CD4-positive, alpha-beta memory T cell (primary cell): ENCODE measurements at places on chromosomes 5 and 9.

DNA sequence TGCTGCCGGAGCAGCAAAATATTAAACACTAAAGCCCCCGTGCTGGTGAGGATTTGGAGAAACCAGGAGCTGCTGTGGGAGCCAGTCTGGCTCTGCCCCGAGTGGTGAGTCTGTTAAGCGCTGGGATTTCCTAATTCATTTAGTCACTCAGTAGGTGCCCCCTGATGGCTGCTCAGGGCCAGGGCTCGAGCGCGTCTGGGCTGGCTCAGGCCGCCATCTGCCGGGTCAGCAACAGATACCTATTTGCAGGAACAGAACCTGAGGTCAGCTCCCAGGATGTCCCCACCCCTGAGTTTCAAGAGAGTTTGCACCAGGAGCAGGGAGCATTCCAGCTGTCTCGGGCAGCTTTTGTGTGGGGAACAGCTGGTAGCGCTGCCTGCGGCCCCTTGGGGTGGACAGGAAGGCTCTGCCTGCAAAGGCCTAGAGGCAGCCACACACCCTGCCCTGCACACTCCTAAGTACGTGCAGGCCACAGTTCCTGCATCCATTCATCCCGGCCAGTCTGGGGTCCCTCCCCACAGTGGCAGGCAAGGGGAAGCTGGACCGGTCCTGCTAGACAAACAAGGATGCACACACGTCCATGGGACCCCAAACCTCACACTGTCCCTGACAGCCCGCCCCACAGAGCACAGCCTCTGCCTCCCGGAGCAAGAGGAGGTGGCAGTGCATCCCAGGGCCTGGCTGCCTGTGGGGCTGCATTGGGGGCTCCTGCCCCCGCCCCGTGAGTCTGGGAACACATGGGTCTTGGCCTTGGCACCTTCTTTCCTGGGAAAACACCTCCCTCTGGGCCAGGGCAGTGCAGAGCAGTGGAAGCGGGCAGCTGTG is 83.7 kb downstream of the ADAMTS2 start:
- no peak for DNase-seq

GRCh38 chr9:86344818-86345217 is 9.4 kb downstream of the TUT7 start:
- no peak for DNase-seq

DNA sequence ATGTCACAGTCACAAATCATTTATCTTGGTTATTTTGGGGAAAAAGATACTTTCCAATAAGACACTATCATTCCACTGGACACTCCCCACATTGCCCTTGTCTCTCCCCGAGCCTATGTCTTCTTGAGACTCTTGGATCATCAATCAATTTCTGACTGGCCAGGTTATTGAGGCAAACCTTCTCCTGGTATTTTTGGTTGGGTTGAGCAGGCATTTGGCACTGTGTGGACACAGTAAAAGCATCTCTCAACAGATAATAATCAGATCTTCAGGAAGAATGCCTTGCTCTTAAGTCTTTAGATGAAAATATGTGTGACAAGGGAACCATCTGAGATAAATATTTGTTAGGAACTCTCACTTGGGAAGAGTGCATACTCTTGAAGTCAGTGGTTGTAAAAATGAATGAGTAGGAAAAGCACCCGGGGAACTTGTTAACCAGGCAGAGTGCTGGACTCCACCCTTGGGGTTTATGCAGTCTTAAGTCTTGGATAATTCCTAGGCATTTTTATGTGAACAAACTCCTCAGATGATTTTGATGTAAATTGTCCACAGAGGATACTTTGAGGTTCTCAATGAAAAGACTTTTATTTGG is 223.8 kb upstream of the CLINT1 start:
- no peak for DNase-seq

GRCh38 chr9:126403397-126403796 is 76.8 kb downstream of the MVB12B start:
- no peak for DNase-seq

DNA sequence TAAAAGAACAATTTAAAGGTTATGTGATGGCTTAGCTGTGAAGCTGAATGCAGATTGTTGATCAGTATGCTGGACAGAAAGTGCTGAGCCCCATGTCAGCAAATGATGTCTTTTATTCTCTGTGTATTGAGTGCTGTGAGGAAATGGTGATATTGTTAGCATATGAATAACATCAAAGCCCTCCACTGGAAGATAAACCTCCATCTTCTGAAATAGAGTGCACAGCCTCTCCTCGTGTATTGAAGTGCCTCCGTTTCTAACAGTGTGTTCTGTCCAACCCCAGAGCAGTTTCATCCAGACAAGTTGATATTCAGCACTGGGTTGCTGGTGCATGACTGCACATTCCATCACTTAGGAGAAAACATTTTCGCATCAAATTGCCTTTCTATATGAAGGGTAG is 242.9 kb downstream of the CSNK1G3 start:
- DNase-seq = no peak
